ENCODE measurements at places on chromosomes 5 and 9. TPM values are rescaled to one million over a fixed set of nuclear protein-coding genes. Genes with fewer than 3 reads are reported as not detected.

DNA sequence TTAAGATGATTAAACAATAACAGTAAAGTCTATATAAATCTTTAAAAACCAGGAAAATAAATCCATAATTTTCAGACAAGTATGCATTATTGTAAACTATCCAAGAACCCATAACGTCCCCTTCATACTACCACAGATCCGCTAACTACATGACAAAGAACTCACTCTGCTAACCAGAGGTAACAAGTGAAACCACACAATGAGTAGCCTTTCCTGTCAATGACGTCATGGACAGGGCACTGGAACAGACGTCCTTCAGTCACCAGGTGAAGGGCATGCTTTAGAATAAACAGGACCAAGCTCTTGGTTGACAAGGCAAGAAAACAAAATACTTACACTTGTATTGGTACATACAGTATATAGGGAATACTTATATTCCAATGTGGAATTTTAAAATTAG, 45.2 kb downstream of the RNF130 start:
- H3K27ac ChIP-seq = no peak overlapping the region
- no peak overlapping the region for H3K4me3 ChIP-seq
- no peak for DNase-seq
- H3K36me3 ChIP-seq = no peaks in the 10 kb centered on the region

DNA sequence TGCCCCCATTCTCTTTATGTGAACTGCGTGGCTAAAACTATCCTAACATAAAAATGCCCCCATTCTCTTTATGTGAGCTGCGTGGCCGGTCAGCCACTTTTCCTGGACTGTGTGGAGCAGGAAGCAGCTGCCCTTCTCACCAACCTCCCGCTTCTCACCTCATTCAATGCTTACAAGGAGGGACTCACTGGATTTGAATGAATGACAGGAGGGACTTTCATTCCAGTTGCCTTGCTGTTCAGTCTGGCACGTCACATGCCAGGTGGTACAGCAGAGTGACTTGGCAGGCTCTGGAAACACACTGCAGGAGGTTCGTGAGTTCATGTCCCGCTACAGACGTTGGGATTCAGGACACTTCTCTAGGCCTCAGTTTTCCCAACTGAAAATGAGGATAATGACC, 60.2 kb upstream of the NFIL3 start:
- H3K4me1 ChIP-seq = no peaks in the 10 kb centered on the region
- H3K27me3 ChIP-seq = no peaks in the 10 kb centered on the region
- H3K4me3 ChIP-seq = no peak overlapping the region
- no peak for DNase-seq

GRCh38 chr9:122192261-122192875, 32.7 kb downstream of the MORN5 start:
- H3K36me3 ChIP-seq = no peaks in the 10 kb centered on the region
- no peak overlapping the region for H3K27ac ChIP-seq
- no peak for DNase-seq
- no peaks in the 10 kb centered on the region for H3K27me3 ChIP-seq
- H3K4me1 ChIP-seq = no peaks in the 10 kb centered on the region

- H3K4me3 ChIP-seq = no peak overlapping the region
- H3K4me1 ChIP-seq = no peaks in the 10 kb centered on the region
- DNase-seq = no peak
- no peak overlapping the region for H3K27ac ChIP-seq
- H3K36me3 ChIP-seq = no peaks in the 10 kb centered on the region
Measured at GRCh38 chr5:169071-169727, 22.1 kb upstream of the LRRC14B start.

DNA sequence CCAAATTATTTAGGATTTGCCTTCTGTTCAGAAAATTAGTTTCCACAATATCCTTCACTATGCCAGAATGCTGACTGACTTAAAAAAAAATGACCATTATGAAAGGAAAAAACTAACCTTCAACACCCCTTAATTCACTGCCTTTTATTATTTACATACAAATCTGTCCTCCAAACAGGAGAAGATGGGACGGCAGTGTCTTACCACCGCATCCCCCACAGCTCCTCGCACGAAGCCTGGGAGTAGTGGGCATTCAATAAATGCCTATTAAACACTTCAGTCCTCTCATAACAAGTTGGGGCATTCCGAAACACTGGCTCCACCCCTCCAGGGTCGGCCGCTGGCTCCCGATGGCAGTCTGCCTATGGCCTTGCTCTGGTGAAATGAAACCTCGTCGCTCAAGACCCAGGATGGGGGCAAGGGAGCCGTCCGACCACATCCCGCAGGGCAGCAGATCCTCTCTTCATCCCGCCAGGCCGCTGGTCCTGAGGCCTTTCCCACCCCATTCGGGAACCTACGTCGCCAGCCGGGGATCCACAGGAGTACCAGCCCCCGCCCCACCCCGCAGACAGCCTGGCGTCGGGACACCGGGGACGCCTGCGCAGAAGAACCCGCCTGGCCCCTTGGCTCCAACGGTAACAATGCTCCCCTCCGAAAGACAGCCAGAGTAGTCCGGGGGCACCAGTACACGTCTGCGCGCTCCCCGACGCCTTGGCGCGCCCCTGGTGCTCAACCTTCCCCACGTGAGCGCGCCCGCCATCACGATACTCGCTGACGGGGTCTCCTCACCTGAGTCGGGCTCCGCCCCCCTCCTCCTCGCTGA, 613 bp downstream of the ZBTB5 start:
- no peak for DNase-seq
- no peaks in the 10 kb centered on the region for H3K27me3 ChIP-seq
- H3K4me3 ChIP-seq = peak overlapping the region; percentile 91
- no peaks in the 10 kb centered on the region for H3K4me1 ChIP-seq
- H3K36me3 ChIP-seq = no peaks in the 10 kb centered on the region
- H3K27ac ChIP-seq = peak overlapping the region; percentile 98

- H3K4me3 ChIP-seq = no peak overlapping the region
- peaks cover 7% of the 10 kb centered on the region for H3K27me3 ChIP-seq
- H3K36me3 ChIP-seq = no peaks in the 10 kb centered on the region
Measured at GRCh38 chr9:76901801-76902200, 4.1 kb downstream of the PRUNE2 start.

DNA sequence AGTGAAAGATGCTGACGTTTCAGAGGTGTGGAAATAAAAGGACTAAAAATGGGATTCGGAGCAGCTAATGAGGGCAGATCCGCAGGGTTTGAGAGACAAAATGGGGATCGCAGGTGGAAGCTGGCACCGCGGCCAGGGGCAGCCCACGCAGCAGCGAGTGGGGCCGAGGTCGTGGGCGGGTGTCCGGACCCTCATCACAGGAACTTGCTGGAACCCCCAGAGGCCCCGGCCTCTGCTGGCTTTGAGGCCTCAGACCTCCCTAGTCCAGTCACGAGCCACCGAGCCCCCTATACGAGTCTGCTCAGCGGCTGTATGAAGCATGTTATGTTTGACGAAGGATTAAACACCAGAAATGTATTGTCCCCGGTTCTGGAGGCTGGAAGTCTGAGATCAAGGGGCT, 45.8 kb upstream of the FCN1 start:
- no peaks in the 10 kb centered on the region for H3K36me3 ChIP-seq
- no peaks in the 10 kb centered on the region for H3K4me1 ChIP-seq
- H3K27ac ChIP-seq = no peak overlapping the region
- H3K27me3 ChIP-seq = no peaks in the 10 kb centered on the region
- H3K4me3 ChIP-seq = no peak overlapping the region

Gene ZNF169
- total RNA-seq = 24.7 TPM

Gene INSL6
- not detected for total RNA-seq

GRCh38 chr5:43437062-43437660, 25.0 kb upstream of the CCL28 start:
- H3K4me3 ChIP-seq = no peak overlapping the region
- H3K27me3 ChIP-seq = no peaks in the 10 kb centered on the region
- no peak overlapping the region for H3K27ac ChIP-seq
- no peaks in the 10 kb centered on the region for H3K36me3 ChIP-seq

Data from Peyer's patch (tissue), 4 donors.